ENCODE measurements at places on chromosomes 3 and 15.

DNA sequence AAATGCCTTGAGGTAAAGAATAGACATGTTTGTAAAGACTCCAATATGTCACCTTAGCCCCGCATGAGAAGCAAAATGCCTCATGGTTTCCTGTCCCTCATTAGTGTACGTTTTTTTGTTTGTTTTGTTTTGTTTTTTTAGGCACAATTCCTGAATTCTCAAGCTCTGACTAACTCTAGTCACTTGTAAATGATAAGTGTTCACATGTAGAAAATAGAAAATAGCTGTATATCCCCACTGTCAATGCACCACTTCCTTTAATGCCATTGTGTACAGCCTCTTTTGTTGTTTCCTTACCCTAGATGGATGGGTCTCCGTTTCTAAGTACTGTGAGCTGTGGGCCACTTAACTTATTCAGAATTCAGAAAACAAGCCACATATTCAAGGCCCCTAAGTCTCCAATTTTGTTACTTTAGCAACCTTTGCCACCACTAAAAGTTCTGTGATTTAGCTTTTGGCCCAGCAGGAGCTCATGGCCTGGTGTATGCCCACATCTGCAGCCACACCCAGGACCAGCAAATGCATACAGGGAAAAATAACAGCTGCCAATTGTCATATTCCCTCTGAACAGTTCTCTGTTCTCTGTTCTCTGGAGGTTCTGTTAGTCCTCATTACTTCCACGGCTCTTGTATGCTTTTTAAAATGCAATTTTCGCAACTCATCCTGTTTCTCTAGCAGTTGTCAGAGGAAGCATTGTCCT, 655.5 kb downstream of the GBE1 start:
- no peak for DNase-seq

DNA sequence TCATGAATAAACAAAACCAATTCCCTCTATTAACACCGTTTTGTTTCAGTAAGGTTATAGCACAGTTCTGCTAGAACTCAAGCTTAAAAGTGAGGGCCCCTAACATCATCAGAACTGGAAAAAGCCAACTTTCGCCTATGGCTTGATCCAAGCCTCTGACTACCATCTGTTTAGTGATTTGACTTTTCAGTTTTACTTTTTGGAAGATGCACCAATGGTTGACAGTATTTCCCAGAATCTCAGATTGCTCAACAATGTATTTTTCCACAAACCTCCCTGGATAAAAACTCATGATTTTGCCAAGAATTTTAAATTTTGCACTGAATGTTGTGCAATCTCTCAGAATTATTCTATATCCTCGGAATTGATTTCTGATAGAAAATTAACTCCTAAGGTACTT, 190.7 kb downstream of the LSAMP start:
- DNase-seq: no peak

DNA sequence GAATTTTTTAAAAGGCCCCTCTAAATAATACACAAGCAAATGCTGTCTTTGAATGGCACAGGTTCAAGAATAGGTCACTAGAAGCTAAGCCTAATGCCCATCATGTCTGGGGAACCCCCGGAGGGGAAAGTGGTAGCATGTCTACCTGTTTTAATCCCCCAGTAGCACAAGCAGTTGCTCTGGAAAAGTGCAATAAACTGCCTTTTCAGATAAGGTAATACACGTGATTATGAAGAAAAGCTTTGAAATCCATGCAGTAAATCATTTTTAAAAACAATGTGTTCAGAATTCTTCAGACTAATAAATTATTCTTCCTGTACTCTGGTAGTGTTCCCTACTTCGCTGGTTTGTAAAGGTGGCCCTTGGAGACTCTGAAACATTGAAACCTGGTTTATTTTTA, 922.2 kb downstream of the ROBO1 start:
- no peak for DNase-seq

GRCh38 chr15:52765785-52766184, 24.4 kb downstream of the ONECUT1 start:
- DNase-seq: no peak

DNA sequence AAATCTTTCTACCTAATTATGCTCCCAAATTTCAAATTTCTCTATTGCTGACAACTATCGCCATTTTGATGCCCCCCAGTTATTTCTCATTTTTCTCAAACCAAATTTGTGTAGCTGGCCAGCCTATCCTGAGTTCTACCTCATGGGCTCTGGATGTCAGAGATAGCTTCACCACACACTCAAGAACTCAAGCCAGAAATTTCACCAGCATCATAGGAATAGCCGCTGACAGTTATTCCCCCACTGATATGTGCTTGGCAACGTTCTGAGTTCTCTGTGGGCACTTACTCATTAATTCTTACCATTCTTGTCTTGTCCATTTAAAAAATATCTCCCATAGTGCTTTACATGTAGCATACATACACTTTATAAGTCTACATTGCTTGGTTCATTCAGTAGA, 264.7 kb downstream of the FHIT start:
- DNase-seq: no peak

DNA sequence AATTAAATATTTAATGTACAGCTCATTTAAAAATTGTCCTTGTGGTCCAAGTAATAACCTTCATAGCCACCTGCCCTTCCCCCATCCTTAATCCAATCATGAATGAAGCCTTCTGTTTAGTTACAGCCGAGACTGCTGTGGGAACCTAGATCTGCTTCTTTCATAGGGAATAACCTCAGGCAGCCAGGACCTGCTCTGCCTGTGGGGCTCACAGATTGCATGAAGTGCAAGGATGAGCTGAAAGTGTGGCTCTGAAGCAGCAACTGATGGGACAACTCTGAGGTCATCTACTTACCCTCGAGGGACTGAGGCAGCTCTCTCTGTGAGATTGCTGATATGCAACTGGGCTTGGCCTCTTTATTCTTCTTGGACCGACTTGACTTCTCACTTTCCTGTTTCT, 169.8 kb downstream of the POTEB3 start:
- no peak for DNase-seq

DNA sequence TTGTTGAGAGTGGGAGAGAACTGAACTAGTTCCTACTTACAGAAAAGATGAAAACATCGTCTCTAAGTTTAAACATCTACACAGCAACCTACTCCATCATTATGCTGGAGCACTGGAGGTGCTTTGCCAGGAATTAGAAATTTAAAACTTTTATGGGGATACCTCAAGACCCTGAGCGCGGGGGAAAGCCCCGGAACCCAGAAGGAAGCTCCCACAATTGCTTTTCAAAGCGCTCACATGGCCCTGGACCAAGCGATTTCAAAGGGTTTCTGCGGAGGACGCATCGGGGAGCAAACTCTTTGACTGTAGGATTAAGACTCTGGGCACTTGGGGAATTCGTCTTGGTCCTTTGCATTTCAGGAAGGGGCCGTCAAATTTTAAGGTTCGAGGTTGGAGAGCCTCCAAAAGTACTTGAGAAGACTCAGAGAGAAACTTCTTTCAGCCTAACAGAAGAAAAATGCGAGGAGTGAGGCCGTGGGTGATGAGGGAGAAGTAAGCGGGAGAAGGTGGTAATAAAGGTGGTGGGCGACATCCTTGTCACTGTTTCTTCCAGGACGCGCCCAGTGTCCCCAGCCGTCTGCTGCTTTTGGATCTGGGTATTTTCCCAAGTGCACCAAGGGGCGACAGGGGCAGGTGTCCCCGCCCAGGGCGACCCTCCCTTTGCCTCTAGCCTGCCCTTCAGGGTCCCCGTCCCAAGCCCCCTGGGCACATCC, 591 bp downstream of the PROK2 start:
- no peak for DNase-seq

DNA sequence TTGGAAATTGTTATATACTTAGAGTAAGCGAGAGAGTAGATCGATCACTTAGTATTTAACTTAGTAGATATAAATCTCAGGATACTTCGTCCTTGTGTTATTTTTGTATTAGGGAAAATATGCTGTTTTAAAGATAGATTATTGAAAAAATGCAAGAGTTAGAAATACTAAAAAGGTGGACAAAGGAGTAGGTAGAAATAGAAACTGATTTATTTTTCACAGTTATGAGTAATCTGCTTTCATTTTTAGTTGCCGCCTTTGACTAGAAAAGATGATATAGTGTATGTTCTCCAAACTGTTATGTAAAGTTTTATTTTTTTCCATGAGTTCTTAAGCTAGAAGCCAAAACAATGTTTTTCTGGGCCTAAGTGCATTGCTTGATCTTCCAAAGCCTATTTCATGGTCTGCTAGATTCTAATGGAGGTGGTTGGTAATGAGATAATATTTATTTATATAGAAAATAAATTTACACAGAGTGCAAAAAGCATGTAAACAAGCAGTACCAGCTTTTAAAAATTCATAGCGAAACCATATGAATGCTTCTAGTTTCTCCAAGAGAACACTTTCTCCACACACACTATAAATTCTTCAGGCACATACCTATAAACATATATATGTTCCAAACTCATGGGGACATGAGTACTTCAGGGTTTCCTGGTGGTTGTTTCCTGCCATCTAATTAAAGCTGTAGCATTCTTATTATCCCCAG, 61.1 kb downstream of the DIPK2A start:
- DNase-seq: no peak

DNA sequence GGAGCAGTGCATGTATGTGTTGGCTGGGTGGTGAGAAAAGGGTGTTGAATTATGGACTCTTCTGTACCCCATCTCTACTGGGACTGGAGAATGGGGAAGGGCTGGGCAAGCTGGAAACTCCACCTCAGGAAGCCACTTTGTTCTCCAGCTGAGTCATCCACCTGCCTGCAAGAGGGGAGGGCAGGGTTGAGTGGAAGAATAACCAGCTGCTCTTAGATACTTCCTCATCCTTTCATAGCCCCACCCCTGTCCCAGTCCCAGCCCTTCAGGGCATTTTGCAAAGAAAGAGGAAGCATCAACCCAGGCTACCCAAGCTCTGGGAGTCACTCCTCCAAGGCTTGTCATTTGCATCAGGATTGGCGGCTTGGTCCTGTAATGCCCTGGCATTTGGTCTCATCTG, 33.1 kb downstream of the RAB11A start:
- DNase-seq: no peak

DNA sequence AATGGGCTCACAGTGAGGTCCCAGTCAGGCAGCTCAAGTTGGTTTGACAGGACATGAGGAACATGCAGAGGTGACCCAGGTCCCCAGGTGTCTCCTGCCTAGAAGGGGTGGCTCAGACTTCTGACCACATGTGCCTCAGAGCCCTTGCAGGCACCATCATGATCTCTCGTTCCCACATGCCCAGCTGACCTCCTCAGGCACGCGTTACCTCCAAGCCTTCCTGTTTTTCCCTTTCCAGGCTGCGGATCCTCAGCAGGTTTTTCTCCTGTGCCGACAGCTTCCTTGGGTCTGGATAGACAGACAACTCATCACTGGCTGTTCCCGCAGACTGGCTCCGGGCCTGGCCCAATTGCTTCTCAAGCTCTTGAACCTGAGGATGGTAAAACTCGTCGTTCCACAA, 30.4 kb downstream of the CCDC13 start:
- no peak for DNase-seq

DNA sequence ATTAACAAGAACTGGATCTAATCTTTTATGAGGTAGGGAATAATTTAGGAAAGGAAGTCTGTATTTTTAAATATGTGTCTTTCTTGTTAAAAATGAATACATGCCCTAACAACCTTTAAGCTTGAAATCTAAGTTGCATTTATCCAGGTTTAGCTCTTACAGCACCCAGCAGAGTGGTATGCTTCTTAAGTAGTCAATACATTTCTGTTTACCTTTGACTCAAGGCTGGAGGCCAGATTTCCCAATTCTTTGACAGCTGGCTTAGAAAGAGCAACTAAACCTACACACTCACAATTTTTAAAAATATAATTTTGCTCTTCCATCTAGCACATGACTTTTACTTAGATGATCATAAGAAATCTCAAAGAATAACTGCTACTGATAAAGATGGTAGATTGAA, 148.9 kb downstream of the DPH6 start:
- DNase-seq: no peak

GRCh38 chr3:192171213-192171612, 556.1 kb downstream of the FGF12 start:
- no peak for DNase-seq
